ENCODE measurements at places on chromosomes 7 and 10.

GRCh38 chr10:132837905-132838304, 52.0 kb upstream of the NKX6-2 start:
- peak; percentile 22 for DNase-seq

DNA sequence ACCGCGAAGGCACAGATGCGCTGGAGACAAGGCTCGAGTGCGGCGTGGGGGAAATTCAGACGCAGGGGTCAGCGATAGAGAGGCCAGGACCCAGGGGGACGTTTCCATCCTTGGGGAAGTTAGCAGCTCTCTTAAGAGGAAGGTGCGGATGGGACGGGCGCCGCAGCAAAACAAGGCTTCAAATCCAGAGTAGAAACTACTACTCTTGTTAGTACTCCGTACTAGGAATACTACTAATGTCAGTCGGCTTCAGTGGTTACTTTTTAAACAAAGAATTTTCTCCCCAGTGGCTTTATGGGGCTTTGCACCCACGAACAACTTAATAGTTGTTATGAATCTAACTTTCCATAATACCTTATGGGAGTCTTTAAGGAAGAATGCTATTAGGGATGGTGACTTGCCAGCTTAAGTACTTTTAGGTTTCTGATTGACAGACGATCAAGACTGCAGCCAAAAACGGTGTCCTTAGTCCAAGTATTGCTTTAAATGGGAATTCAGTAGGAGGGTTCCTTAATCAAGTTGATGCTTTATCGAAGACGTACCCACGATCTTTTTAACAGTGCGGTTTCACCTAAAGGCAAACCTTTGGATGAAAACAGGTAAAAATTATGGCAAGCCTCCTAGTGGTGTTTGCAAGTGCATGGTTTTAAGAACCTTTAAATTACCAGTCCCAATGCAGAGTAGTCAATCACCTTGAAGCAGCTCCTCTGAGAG, 812 bp upstream of the IDE start:
- DNase-seq: no peak

DNA sequence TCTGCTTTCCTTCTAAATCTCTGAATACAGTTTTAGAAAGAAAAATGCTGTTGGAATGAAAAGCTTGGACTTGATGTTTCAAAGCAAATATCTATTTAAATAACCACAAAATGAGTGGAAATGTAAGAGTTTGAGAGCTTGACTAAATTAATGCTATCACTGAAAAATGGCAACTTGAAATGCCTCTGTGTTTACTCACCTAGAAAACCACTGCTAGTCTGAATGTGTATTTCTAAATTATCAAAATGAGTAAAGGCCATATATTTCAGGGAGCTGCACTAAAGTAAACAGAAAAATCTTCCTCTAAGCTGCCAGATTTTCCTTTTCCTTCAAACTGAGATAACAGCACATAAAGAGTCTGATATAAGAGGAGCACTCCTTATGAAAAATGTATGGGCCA, 87.9 kb downstream of the DPY19L1 start:
- DNase-seq: peak; percentile 37

GRCh38 chr10:58642283-58642682, 129.6 kb downstream of the BICC1 start:
- peak; percentile 55 for DNase-seq

DNA sequence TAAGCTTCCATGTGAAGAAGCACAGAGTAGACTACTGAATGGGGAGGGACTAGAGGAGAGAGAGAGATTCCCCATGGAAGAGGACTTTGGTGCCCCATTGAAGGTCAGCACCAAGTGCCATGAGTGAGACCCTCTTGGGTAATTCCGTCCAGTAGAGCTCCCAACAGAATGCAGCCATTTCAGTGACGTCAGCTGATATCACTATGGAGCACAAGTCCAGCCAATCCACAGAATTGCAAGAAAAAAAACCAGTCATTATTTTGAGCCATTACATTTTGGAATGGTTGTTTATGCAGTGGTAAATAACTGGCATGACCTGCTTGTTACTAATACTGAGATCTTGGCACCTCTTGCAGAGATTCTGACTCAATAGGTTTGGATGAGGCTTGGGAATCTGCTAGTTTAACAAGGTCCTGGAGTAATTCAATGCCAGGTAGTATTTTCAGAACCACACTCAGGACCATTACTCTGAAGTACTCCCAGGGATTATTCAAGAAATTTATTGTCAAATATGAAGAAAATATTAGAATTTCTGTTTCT, 52.6 kb upstream of the SP8 start:
- peak; percentile 56 for DNase-seq

DNA sequence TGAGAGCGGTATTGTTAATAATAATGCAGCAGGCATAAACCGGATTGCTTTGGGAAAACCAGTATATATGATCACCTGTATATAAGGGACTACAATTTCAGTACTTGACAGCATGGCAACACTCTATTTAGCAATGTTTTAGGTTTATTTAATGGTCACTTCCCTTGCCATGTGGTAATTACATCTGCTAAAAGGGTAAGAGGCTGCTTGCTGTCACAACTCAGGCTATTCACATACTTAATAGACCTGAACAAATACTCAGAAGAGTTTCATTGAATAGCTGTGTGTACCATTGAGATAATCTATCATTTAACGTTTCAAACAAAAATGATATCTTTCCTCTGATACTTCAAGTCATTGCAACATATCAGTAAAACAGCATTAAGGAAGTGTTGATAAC, 90.1 kb downstream of the PCDH15 start:
- DNase-seq: no peak
